ENCODE measurements at places on chromosomes 13 and 19.

DNA sequence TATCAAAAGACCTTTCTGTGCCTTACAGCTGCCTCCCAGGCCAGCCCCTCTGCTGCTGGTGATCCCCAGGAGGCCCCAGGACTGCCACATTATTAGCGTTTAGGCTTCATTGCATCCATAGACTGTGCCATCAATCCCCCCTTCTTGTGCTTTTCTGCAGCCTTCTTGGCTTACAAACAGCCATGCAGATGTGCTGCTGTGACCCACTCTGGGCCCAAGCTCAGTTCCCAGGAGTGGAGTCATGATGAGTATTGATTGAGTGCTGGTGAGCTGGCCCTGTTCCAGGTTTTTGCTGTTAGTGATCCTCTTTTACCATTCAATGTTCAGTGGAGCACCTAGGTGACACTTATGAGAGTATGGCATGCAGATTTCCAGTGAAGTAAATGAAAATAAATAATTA, 59.9 kb upstream of the SLAIN1 start:
- no peak for DNase-seq

DNA sequence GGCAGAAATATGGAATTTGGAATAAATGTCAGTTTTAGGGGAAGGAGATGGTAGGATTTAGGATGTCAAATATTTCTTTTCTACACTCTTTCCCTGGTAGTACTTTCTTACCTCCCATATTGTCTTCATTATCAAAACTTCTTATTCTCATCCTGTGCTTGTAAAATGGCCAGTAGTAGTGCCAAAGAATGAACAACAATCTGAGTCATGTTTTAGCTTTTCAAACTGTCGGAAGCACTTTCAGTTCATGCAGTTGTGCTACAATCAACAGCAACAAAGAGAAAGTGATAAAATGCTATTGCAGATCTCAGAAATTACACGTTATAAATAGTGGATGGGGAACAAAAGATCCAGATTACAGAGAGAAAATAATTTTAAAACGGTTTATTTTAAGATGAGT, 193.7 kb upstream of the RXFP2 start:
- no peak for DNase-seq

- DNase-seq, result no peak
These were observed 21.6 kb downstream of the CAPS start for GRCh38 chr19:5935473-5936291.

DNA sequence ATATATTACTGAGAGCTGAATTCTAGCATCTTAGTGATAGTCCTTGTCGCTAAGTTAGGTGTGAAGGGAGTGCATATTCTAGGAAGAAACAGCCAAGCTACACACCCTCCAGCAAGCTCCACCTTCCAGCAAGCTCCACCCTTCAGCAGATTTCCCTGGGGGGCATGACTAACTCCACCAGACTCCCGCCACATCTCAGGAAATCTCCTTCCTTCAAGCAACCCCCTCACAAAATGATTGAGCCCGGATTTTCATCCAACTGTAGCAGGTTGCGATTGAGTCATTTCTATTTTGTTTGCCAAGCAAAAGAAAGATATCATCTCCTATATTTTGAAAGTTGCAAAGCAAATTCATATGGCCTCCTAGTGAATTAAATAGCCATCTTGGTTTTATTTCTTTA, 162.1 kb upstream of the TMTC4 start:
- DNase-seq, result no peak

GRCh38 chr13:31418186-31418585, 218.4 kb downstream of the B3GLCT start:
- no peak for DNase-seq

Measured in CD4-positive, alpha-beta T cell treated with Interleukin-6 for 4 hours (primary cell).